ENCODE measurements at places on chromosomes 16 and 17.

DNA sequence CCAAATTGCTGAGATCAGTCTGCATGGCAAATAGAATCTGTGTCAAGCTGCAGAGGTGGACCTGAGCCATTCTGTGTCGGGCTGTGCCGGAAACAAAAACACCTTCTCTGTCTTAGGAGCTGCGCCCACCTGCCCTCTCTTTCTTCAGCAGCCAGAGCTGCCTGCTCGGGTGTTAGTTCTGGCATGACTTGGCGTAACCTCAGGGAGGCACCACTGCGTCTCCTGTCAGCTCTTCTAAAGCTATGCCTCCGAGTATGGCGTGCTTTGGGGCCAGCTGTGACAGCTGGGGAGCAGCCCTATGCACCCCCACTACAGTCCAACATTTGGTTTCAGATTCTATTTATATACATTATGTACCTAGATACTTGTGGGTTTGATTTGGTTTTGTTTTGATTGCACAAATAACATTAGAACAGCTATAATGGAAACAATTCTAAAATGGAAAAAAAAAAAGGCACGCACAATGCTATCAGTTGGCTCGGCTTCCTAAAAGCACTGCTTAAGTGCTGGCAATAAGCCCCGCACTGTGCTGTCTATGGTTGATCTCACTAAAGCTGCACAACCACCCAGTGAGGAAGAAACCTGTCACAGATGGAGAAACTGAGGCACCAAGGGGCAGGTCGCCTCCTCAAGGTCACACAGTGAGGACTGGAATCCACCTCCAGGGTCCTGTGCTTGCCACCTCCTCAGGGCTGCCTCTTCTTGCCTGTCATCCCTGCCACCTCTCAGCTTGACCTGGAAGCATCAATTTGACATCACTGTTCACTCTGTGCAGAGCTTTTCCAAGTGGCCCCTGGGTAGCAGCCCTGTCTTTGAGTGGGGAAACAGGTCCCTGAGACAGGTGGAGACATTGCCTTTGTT is 18.7 kb upstream of the ADGRG1 start:
- DNase-seq, result no peak

GRCh38 chr16:78396673-78397072 is 297.2 kb downstream of the WWOX start:
- DNase-seq, result no peak

GRCh38 chr16:57512296-57513001 is 23.9 kb downstream of the CCDC102A start:
- no peak for DNase-seq

- DNase-seq, result no peak
Measured at GRCh38 chr16:8872071-8872470, 3.3 kb upstream of the CARHSP1 start.

GRCh38 chr16:31033709-31034492 is 543 bp downstream of the STX4 start:
- DNase-seq, result peak; percentile 59

Data from DMS79 (cell line).